MCF 10A (cell line): ENCODE measurements at places on chromosomes 6 and 20. TPM values are rescaled to one million over a fixed set of nuclear protein-coding genes. Genes with fewer than 3 reads are reported as not detected.

- peaks cover 20% of the 10 kb centered on the region for H3K36me3 ChIP-seq
- DNase-seq = no peak
- no peaks in the 10 kb centered on the region for H3K27me3 ChIP-seq
- H3K4me1 ChIP-seq = peaks cover 34% of the 10 kb centered on the region
- no peak overlapping the region for H3K4me3 ChIP-seq
Observed at GRCh38 chr6:138596126-138596525, 96.8 kb upstream of the NHSL1 start.

DNA sequence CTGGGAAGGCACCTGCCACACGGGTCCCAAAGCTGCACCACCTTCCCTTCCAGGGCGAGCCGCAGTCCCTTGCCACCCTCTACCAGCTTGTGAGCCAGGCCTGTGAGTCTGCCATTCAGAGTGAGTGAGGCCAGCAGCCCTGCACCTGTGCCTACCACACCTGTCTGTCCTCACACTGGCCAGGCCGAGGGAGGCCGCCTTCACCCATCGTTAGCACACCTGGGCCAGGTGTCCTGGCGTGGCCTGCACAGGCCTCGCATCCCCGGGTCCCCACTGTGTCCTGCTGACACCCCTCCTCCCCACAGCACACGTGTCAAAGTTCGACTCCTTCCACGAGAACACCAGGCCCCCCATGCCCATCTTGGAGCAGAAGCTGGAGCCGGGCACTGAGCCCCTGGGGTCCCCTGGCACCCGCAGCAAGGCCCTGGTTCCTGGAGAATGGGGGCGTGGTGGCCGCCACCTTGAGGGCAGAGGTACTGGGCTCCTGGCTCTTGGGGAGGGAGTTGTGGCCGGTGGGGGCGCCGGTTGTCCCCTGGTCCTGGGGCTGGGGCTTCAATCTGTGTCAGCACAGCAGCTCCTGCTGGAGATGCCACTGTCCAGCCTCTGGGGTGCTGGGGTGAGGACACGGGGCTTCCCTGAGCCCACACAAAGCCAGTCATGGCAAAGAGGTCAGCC lies 33.0 kb downstream of the CHRNA4 start:
- H3K4me1 ChIP-seq = no peaks in the 10 kb centered on the region
- no peak overlapping the region for H3K27ac ChIP-seq
- no peak overlapping the region for H3K4me3 ChIP-seq
- H3K27me3 ChIP-seq = peaks cover 15% of the 10 kb centered on the region

DNA sequence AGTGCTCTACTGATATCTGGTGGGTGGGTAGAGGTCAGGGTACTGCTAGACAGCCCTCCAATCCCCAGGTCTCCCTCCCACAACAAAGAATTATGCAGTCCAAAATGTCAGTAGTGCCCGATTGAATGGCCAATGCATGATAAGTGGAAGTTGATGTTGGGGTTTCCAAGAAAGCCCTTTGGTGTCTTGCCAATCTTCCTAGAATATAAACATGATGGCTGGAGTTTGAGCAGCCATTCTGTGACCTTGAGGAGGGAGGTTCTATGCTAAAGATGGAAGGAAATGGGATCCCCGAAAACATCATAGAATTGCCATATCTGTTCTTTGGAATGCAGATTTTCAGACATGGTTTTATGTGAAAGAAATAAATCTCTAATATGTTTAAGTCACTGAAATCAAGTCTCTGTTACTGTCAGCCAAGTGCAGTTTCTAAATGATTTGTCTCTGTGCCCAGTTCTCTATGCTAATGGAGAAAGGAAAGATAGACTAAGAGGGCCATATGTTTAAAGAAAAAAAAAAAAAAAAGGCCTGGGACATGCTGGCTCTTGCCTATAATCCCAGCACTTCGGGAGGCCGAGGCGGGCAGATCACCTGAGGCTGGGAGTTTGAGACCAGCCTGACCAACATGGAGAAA lies 32.8 kb upstream of the PTPN1 start:
- H3K27ac ChIP-seq = no peak overlapping the region
- no peaks in the 10 kb centered on the region for H3K27me3 ChIP-seq
- H3K4me3 ChIP-seq = no peak overlapping the region
- H3K36me3 ChIP-seq = no peaks in the 10 kb centered on the region
- DNase-seq = no peak

GRCh38 chr20:38855356-38855755 lies 49.9 kb downstream of the PPP1R16B start:
- H3K36me3 ChIP-seq = no peaks in the 10 kb centered on the region
- no peaks in the 10 kb centered on the region for H3K4me1 ChIP-seq
- no peak overlapping the region for H3K27ac ChIP-seq
- no peaks in the 10 kb centered on the region for H3K27me3 ChIP-seq

DNA sequence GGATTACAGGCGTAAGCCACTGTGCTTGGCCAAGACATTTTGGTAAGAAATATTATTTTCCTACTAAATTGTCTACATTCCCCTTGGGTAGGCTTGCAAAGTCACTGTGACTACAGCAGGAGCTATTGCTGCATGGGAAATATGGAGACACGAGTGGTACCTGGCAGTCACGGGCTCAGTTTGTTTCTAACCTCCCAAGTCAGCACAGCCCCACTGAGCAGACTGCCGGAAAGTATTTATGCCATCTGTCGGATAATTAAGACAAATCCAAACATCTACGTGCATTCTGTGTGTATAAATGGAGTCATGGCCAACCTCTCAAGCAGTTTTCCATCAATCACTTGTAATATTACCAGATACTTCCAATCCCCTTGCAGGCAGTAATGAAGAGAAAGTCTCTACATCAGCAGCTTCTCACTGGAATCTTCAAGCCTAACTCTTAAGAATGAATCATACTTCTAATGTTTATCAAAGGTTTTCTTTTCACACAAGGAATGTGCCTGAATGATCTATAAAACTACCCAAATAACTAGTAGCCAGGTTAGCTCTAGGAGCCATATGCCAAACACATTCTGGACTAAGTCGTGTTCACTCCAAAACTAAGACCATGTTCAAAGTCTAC lies 20.1 kb downstream of the PSMB1 start:
- peaks cover 52% of the 10 kb centered on the region for H3K36me3 ChIP-seq
- no peak overlapping the region for H3K27ac ChIP-seq
- H3K4me1 ChIP-seq = no peaks in the 10 kb centered on the region
- no peak for DNase-seq
- H3K4me3 ChIP-seq = no peak overlapping the region
- H3K27me3 ChIP-seq = no peaks in the 10 kb centered on the region

Gene ASIP
- not detected in 2 replicates for total RNA-seq

- no peak overlapping the region for H3K4me3 ChIP-seq
- H3K27me3 ChIP-seq = no peaks in the 10 kb centered on the region
- no peaks in the 10 kb centered on the region for H3K36me3 ChIP-seq
- no peak overlapping the region for H3K27ac ChIP-seq
- no peaks in the 10 kb centered on the region for H3K4me1 ChIP-seq
Observed at GRCh38 chr20:48236000-48236970, 451.0 kb upstream of the SULF2 start.

- H3K4me3 ChIP-seq = no peak overlapping the region
- no peaks in the 10 kb centered on the region for H3K4me1 ChIP-seq
- H3K27me3 ChIP-seq = peaks cover 32% of the 10 kb centered on the region
- no peak for DNase-seq
- H3K36me3 ChIP-seq = no peaks in the 10 kb centered on the region
- H3K27ac ChIP-seq = no peak overlapping the region
Observed at GRCh38 chr6:167669553-167669849, 157.2 kb upstream of the AFDN start.

DNA sequence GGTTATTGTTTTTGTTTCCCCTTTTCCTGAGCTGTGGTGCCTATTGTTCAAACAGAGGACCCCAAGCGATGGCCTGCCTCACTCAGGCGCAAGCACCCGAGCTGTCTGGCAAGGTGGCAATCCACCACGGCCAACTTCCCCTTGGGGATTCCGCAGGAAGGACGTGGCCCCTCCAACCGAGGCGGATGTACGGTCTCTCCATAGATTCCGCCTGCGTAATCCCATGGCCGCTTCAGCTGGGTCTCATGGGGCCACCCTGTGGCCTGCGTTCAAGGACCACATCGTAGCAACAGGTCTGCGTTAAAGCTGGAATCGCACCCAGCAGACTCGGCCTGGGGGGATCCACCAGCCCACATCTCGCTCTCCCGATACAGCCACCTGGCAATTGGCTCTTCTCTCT lies 79.9 kb downstream of the CEBPB start:
- no peaks in the 10 kb centered on the region for H3K36me3 ChIP-seq
- H3K4me3 ChIP-seq = no peak overlapping the region
- H3K27ac ChIP-seq = no peak overlapping the region
- no peaks in the 10 kb centered on the region for H3K27me3 ChIP-seq

DNA sequence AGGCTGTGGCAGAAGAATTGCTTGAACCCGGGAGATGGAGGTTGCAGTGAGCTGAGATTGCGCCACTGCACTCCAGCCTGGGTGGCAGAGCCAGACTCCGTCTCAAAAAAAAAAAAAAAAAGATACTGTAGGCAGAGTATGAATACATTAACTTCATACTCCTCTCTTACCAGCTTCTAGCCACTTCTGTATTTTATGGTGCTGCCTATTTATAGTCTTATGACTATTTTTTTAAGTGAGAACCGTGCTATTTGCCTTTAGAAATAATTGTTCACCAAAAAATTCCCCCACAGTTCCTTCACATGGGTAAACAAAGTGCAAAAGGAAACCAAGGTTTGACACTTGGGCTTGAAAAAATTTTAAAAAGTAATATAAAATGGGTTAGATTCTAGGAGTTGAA lies 1.5 kb upstream of the SNRNP48 start:
- H3K27me3 ChIP-seq = no peaks in the 10 kb centered on the region
- H3K36me3 ChIP-seq = peaks cover 5% of the 10 kb centered on the region
- DNase-seq = no peak
- H3K4me3 ChIP-seq = peak overlapping the region; percentile 90

DNA sequence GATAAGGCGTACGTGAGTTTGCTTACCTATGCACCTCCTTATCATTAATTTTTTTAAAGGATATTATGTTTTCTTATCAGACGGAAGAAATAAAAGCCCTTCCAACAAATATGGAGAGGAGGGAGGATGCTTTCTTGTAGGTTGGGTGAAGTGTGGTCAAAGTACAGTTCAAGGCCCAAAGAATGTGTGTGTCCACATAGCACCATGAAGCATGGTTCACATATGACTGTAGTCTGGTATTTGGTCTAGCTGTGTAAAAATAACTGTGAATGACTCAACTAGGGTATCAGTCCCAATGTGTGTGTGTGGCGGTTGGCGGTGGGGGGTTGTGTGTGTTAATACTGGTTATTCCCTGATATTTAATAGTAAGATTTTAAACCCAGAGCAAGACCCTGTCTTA lies 212.7 kb downstream of the TMEM242 start:
- no peak for DNase-seq
- H3K36me3 ChIP-seq = peaks cover 11% of the 10 kb centered on the region
- no peak overlapping the region for H3K27ac ChIP-seq
- H3K27me3 ChIP-seq = no peaks in the 10 kb centered on the region
- no peak overlapping the region for H3K4me3 ChIP-seq

GRCh38 chr6:100466410-100467128 lies 1.8 kb upstream of the SIM1 start:
- no peak for DNase-seq
- no peak overlapping the region for H3K4me3 ChIP-seq
- no peaks in the 10 kb centered on the region for H3K36me3 ChIP-seq

Gene MAK
- total RNA-seq = not detected in 2 replicates
